Left ventricle myocardium superior (tissue), 1 donor: ENCODE measurements at places on chromosomes 1 and 21. TPM values are rescaled to one million over a fixed set of nuclear protein-coding genes. Genes with fewer than 3 reads are reported as not detected.
A peak's percentile ranks its signal among the peaks of the same experiment; 100 is the strongest.

DNA sequence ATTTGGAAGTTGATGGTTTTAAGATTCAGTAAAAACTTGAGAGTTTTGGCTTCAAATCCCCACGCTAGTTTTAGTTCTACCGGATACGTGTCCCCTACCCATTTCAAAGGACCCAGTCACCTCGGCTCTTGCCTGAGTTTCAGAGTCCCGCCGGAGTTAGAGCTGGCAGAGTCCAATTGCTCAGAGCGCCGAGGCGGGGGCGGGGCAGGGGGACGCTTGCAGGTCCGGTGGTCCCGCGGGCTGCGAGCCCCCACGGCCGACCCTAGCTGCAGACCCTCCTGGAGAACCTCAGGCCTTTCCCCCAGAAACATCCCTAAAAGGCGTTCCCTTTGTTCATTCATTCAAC lies 765 bp upstream of the VPS45 start:
- DNase-seq, result peak; percentile 63

The OR2M3 gene
- total RNA-seq, result not detected

The OR2L3 gene
- total RNA-seq, result not detected

The FAM151A gene
- total RNA-seq, result 1.2 TPM

DNA sequence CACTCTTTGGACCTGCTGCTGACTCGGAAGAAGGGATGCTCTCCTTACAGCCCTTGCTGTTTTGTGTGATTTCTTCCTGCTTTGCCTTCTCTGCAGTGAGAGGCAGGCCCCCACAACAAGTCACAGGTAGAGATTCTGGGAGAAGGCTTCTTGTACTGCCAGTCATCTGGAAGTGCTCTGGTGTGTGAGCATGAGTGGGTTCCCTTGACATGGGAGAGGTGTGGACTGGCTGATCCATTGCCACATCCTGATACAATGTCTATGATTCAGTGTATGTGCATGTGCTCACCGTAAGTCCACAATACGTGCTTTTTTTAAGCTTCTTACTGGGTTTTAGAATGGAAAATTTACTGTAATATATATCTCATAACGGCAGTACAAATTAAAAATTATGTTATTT lies 46.0 kb upstream of the PLA2G4A start:
- DNase-seq, result no peak

The NMNAT2 gene
- 1.2 TPM for total RNA-seq

DNA sequence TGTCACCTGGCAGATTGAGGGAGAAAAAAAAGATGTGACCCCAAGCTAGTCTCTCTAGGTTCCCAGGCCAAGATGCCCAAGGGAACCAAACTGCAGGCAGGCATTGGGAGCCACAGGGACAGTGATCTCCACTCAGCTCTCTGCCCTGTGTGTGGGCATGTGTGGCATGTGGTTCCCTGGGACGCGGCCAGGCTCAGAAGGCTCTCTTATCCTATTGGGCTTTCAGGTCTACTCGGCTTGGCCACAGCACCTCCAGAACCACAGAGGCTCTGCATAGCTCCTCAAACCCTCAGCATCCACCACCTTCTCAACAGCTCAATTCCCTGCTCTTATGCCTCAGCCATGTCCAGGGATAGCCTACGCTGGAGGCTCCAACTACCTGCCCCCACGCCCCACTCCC lies 22.0 kb downstream of the IQGAP3 start:
- peak; percentile 78 for DNase-seq

The ADAMTS4 gene
- total RNA-seq, result 7.2 TPM

The ATP1A4 gene
- total RNA-seq, result not detected

DNA sequence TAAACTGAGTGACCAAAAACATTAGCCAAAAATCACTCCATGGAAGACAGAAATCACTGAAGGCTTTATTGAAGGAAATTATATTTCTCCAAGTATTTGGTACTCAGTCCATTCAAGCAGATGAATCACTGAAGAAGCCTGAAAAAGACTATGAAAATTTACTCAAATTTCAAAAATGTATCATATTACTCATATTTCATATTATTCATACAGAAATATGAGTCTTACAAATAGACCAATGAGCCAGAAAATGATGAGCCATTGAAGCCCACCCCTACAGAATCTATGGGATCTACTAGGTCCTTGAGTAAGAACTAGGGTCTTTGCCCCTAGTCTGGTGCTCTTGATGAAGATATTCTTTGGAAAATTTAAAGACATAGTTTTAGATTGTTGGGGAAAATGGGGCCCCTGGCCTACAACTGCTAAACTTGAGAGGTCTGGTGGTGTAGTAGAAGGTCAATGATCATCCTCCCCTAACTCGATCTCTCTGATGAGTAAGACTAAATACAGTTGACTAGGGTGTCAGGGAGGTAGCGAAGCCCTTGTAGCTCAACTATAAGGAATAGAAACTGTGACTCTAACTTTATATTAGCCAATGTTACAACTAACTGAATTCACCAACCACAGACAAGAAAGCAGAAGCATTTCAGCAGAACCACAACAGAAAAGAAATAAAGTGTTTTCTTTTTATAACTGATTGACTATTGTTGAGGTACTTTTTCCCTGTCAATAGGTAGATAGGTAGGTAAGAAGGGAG lies 81.0 kb downstream of the NOTCH2 start:
- no peak for DNase-seq

DNA sequence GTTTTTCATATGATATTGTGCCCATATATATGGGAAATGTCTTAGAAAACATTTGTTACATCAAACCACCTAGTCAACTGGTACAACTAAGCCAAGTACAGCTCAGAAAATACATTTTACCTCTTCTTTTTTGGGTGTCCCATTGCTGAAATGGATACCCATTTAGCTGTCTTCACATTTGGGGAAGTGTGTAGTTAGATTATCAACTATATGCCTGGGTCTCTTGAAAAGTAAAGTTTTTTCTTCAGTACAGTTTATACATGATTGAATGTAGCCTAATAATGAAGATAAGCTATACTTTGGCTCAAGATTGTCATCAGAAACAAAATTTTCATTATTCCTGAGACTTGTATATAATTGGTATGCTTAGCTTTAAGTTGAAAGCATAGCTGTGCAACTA lies 2.0 kb downstream of the AGO3 start:
- no peak for DNase-seq

GRCh38 chr1:235127732-235128455 lies 743 bp downstream of the TOMM20 start:
- DNase-seq, result no peak

The NR5A2 gene
- 1.7 TPM for total RNA-seq

The ASTN1 gene
- total RNA-seq, result 0.22 TPM

The LCE1F gene
- not detected for total RNA-seq

DNA sequence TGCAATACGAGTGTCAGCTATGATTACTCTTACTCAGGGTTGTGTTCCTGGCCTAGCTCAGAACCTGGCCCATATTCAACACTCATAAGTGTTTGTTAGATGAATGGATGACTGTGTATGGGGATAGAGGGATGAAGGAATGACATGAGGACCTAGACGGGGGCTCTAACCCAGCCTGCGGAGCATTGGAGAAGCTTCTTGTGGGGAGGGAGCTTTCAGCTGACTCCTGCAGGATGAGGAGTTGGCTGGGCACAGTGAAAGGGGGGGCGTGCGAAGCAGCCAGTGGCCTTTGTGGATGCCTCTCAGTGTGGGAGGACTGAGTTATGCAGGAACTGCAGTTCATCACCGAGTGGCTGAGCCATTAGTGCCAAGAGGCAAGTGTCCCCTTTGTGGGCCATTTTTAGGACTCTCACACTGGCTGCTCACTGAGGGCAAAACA lies 1.2 kb upstream of the EXTL1 start:
- peak; percentile 51 for DNase-seq

DNA sequence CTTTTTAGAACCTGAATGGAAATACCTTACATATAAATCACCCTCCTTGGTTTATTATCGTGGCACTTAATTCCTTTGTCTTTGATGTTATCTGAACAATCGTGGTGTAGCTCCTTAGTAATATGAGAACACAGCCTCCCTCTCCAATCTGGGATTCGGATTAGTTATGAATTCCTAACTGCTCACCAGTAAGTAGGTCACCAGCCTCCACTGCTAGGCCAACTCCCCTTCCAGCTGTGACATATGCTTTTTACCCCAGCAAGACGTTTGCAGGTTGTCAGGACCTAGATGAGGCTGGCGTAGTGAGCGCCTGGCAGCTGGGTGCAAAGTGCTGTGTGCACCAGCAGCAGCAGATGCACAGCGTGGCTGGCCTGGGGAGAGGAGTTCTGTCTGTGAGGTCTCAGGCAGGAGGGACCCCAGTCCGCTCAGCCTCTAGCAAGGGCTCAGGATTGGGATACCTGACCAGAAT lies 38.2 kb downstream of the NTPCR start:
- DNase-seq, result no peak
